ENCODE measurements at places on chromosomes 6 and 20.
A peak's percentile ranks its signal among the peaks of the same experiment; 100 is the strongest.

DNA sequence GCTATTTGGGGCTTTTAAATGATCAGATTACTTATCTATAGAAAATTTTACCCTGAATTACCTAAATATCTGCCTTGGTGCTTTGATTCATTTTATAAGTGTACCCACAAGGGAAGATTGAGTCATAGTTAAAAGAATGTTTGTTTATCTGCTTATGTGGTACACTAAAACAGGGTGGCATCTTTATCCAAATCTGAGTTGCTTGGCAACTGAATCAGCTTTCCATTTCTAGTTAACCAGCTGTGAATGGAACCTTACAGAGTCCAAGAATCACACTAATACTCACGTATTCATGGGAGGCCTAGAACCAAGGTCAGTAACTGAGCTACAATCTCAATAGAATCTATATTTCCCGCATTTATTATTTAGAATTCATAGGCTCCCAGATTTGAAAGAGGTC lies 44.0 kb upstream of the CAP2 start:
- DNase-seq, result no peak

DNA sequence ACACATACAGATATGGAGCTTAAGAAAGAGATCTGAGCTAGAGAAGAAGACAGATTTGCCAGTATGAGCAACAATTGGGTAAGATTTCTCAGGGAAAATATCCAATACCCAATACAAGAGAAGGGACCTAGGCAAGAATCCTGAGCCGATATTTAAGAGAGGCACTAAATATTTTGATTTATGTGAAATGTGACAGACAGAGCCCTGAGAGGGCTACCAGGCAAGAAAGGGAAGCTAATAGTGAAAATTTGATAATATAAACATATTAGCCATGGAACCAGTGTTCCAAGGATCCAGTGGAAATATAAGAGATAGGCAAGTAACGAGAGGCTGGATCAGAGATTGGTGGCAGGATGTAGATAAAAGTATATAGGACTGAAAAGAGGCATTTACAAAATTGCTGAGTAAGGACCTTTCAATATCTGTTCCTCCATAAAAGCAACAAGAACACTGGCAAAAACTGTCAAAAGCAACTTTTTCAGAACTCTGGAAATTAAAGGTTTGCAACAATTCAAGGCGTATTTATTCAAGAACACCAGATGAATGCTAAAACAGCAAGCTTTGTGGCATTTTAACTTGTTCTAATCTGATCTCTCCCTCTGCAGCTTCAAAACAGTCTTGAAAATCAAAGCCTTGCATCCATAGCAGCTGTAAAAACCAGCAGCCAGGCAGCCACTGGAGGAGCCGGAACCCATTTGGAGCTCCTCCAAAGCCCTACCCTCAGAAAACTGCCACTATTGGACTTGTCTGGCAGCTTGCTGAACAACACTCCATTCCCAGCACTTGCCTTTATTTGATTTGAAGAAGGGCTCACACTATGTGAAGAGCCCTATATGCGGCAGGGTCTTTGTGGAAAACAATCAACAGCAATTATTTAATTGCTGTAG lies 58.8 kb downstream of the REV3L start:
- DNase-seq, result peak; percentile 74

DNA sequence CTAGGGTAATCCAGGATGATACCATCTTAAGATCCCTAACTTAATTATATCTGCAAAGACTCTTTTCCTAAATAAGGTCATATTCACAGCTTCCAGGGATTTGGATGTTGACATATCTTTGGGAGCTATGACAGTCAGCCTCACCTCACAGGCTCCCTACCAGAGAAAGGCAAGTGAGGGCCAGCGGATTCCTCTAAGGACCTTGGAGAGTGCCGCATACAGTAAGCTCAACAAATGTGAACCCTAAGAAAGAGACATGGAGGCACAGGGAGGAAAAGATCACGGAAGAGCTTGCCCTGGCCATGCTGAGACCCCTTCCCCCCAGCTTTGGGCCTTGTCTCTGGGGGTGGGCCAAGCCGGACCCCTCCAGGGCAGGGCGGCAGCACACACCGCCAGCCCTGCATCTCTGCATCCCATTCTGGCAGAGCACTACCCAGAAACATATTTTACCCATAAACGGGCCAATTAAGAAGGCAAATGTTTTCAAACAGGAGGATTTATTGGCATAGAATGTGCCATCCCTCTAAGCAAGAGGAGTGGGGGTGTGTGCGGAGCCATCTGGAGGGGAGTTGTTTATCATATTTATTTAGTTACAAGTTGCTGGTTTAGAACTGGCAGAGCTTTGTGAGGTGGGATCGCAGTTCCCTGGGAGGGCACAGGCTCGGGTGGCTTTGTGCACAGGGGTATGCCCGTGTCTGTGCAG lies 55.4 kb downstream of the CHMP4B start:
- no peak for DNase-seq

GRCh38 chr6:111282515-111282914 lies 195.2 kb downstream of the SLC16A10 start:
- no peak for DNase-seq

DNA sequence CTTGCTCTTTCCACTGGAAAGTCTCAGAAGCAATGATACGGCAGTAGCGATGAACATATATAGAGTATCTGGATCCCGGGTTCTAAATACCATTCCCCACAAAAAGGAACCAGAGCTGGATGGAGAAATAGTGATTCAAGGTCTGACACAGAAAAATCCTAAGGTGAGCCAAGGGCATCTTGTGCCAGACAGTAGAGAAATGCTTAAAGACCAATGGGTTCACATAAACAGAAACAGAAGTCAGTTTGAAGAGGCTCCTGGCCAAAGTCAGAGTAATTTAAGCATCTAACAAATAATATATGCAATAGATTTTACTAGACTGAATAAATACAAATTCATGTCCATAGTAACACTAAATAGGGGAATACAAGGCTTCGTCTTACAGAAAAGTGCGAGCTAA lies 54.7 kb downstream of the RGS17 start:
- DNase-seq, result no peak
